CD4-positive, CD25-positive, alpha-beta regulatory T cell (primary cell): ENCODE measurements at places on chromosomes 16 and 17. TPM values are rescaled to one million over a fixed set of nuclear protein-coding genes. Genes with fewer than 3 reads are reported as not detected.

DNA sequence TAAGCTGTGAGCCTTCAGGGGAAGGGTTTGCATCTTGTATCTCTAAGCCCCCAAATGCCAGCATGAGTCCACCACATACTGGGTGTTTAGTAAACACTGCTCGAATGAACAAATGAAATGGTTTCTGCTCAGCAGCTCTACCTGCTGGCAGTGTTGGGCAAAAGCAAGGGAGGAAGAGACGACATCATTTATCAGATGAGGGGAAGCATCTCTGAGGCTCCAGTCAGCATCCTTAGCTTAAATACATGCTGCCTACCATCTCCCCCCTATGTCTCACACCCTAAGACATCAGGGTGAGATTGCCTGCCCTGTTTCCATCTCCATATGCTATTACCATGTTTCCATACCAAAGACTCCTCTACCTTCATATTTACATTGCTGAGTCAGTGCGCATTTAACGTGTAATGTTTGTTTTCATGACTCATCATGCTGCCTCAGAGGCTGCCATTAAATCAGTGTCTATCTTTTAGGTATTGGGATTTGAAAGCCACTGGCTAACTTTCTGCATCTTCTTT is 379.8 kb downstream of the UTP18 start:
- DNase-seq = no peak
- no peak overlapping the region for H3K4me3 ChIP-seq
- peaks cover 4% of the 10 kb centered on the region for H3K27me3 ChIP-seq
- no peaks in the 10 kb centered on the region for H3K4me1 ChIP-seq
- H3K27ac ChIP-seq = no peak overlapping the region

DNA sequence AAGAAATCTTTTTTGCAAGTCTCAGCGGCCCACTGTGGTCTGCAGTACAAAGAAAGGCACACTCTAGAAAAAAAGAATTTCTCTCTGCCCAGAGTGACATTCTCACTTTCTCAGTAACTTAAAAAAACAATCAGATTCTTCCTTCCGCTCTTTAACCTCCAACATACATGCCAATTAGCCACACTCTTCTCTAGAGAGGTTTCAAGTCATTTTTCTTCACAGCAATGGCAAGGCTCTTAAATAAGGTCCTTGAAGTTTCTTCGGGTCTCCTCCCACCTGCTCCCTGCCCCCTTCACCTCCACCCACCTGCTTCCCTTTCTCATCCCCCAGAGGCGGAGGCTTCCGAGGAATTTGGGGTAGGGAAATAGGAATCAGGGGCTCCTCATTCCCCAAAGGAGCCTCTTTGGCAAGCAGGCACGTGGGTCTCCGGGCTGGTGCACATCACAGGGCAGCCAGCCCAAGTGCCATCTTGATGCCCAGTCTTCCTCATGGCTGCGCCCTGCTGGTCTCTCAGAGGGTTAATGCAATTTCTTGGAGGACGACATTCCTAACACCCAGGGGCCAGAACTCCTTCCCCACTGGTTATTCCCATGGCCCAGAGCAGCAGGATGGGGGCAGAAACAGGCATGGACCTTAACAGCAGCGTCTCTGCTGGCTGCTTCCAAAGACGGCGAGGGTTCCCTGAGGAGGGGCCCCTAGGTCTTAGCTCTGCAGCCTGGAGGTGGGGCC is 855 bp upstream of the MEOX1 start:
- no peaks in the 10 kb centered on the region for H3K36me3 ChIP-seq
- H3K27me3 ChIP-seq = no peaks in the 10 kb centered on the region
- H3K4me1 ChIP-seq = peaks cover 56% of the 10 kb centered on the region
- peak overlapping the region; percentile 75 for H3K27ac ChIP-seq
- peak; percentile 31 for DNase-seq

GRCh38 chr16:22214889-22215288 is 8.8 kb downstream of the EEF2K start:
- H3K4me1 ChIP-seq = no peaks in the 10 kb centered on the region
- no peak overlapping the region for H3K27ac ChIP-seq
- no peak overlapping the region for H3K4me3 ChIP-seq
- peaks cover 9% of the 10 kb centered on the region for H3K36me3 ChIP-seq

Gene PDPR
- 31.2 TPM for total RNA-seq

Gene KRT15
- not detected for total RNA-seq

Gene ZG16
- total RNA-seq = not detected

GRCh38 chr17:33674685-33675084 is 381.6 kb upstream of the ASIC2 start:
- DNase-seq = peak; percentile 9
- no peaks in the 10 kb centered on the region for H3K4me1 ChIP-seq
- no peak overlapping the region for H3K27ac ChIP-seq
- H3K4me3 ChIP-seq = no peak overlapping the region

Gene PLSCR3
- 113 TPM for total RNA-seq

DNA sequence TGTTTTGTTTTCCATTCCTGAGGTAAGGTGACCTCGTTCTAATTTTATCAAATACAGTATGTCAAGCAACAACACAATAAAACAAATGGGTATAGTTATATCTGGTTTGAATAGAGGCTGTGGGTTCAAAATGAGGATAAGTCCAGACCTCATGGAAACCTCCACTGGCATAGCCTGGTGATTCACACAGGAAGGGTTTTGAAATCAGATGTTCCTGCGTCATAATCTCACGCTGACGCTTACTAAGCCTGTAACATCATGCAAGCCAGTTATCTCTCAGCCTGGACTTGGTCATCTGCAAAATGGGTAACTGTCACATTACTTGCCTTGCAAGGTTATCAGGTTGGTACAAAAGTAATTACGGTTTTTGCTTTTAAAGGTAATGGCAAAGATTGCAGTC is 1056.3 kb upstream of the EEF2KMT start:
- H3K4me1 ChIP-seq = no peaks in the 10 kb centered on the region
- no peaks in the 10 kb centered on the region for H3K36me3 ChIP-seq
- H3K27ac ChIP-seq = no peak overlapping the region
- no peak overlapping the region for H3K4me3 ChIP-seq
- no peak for DNase-seq
- no peaks in the 10 kb centered on the region for H3K27me3 ChIP-seq

DNA sequence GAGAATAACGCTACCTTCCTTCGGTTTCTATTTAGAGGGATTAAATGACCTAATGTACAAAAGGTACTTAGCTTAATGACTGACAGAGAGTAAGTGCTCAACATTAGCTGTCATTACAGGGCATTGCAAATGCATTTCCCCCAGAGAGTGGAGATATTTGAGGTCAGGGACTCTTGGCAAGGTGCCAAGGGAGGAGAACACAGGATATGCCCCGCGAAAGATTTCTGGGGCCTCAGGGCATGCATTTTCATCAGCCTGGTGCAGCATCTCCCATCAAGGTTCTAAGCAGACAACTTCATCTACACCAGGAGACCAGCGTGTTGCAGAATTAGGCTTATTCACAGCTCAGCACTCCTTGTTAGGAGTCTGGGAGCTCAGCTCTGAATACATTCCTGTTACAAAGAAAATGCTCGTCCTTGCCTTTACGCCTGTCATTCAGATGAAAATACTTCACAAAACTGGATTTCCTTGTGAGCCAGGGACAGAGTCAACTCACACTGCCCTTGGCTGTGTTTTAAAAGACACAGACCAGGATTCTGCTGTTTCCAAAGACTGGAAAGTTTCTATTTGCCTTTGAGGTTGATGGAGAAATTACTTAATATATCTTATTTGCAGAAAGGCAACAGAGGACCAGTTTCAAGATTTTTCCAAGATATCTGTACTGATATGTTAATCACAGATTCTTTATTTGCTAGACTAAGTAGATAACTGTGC is 108.2 kb downstream of the VAT1L start:
- H3K36me3 ChIP-seq = no peaks in the 10 kb centered on the region
- no peaks in the 10 kb centered on the region for H3K4me1 ChIP-seq
- H3K4me3 ChIP-seq = no peak overlapping the region
- no peak for DNase-seq
